ENCODE measurements at places on chromosomes 11 and 22. TPM values are rescaled to one million over a fixed set of nuclear protein-coding genes. Genes with fewer than 3 reads are reported as not detected.

DNA sequence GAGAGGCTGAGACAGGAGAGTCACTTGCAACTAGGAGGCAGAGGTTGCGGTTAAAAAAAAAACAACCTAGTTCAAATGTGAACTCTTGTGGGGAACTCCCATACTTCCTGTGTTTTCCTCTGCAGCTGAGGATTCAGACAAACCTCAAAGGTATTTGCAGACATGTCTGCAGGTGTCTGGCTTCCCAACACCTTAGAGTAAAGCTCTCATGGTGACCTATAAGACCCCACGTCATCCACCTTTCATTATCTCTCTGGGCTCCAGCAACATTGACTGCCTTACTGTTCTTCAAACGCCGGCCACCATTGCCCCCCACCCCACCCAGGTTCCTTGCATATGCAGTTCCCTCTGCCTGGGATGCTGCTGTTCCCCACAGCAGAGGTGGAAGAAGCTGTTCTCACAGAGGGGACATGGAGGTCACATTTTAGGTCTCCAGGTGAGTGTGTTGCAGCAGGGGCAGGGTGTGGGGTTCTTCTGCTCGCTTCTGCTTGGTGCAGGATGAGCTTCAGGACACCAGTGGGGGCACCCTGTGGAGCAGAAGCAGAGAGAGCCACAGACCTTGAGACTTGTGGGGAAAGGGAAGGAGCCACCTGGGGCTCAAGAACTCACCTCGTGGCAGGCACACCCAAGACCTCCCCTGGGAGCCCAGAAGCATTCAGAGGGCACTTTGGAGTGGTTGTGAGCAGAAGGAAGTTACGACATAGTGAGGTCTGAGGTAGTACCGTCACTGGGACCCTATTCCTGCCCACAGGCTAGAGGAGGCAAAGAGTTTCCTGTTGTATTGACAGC, 203.2 kb downstream of the CSNK2A3 start:
- H3K27ac ChIP-seq = peak overlapping the region; percentile 46
- H3K4me3 ChIP-seq = peak overlapping the region; percentile 63
- no peaks in the 10 kb centered on the region for H3K36me3 ChIP-seq
- DNase-seq = peak; percentile 50

TRIM34 gene
- total RNA-seq = 12.9 TPM

MYEOV gene
- 0.35 TPM for total RNA-seq

GRCh38 chr11:36019722-36020121, 75.9 kb downstream of the LDLRAD3 start:
- H3K27ac ChIP-seq = no peak overlapping the region
- H3K4me1 ChIP-seq = no peaks in the 10 kb centered on the region
- no peaks in the 10 kb centered on the region for H3K36me3 ChIP-seq
- H3K27me3 ChIP-seq = peaks cover 14% of the 10 kb centered on the region
- no peak overlapping the region for H3K4me3 ChIP-seq

GRCh38 chr11:28058333-28058732, 49.6 kb downstream of the KIF18A start:
- H3K36me3 ChIP-seq = peaks cover 19% of the 10 kb centered on the region
- no peak overlapping the region for H3K27ac ChIP-seq
- H3K4me1 ChIP-seq = no peaks in the 10 kb centered on the region
- H3K27me3 ChIP-seq = no peaks in the 10 kb centered on the region

PLEKHB1 gene
- total RNA-seq = 12.8 TPM

- H3K4me1 ChIP-seq = no peaks in the 10 kb centered on the region
- H3K36me3 ChIP-seq = no peaks in the 10 kb centered on the region
- no peak for DNase-seq
- no peak overlapping the region for H3K27ac ChIP-seq
Measured at GRCh38 chr11:104332110-104332509, 168.2 kb upstream of the PDGFD start.

C22orf31 gene
- total RNA-seq = not detected

Data from activated naive CD4-positive, alpha-beta T cell treated with anti-CD3 and anti-CD28 coated beads for 36 hours (primary cell).